ENCODE measurements at places on chromosomes 11 and 22.

GRCh38 chr22:41094041-41094593 is 1.7 kb downstream of the EP300 start:
- no peak for DNase-seq

DNA sequence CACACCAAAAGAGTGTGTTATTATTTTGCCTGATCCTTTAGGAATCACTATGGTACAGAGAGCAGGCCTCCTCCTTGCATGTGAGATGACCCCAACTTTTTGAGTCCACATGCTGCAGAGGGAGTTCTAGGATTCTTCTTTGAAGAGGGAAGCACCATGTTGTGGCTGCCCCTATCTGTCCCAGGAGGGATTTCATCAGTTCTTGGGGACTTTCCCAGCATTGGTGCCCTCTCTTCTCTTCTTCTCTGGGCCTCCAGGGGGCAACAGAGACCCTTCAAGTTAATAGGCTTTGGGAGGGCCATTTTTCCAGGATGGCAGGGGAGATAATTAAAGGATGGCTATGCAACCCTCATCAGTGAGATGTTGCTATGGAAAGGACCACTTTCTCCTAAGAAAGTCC is 3.6 kb downstream of the MMP1 start:
- no peak for DNase-seq

DNA sequence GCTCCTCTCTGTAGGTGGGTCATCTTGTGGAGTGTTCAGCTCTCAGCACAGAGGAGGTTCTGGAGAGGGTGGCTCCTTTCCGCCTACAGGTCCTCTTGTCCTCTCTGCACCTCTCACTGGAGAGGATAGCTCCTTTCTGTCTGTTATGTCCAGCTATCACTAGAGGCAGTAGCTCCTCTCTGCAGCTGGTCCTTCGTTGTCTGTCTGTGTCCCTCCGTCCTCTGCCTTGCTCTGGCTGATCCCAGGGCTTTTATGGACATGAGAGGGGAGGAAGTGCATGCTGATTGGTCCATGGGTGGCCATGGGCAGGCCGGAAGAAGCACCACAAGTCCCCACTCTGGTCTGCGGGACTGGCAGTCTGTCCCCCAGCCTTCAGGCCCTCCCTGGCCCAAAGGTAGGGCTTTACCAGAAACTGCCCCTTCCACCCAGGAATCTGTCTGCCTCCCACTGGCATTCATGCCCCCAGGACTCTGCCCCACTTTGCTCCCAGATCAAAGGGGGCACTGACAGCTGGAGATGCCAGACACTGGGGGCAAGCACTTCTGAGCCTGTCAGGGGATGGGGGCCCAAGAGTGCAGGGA is 38.6 kb upstream of the CALCB start:
- no peak for DNase-seq

DNA sequence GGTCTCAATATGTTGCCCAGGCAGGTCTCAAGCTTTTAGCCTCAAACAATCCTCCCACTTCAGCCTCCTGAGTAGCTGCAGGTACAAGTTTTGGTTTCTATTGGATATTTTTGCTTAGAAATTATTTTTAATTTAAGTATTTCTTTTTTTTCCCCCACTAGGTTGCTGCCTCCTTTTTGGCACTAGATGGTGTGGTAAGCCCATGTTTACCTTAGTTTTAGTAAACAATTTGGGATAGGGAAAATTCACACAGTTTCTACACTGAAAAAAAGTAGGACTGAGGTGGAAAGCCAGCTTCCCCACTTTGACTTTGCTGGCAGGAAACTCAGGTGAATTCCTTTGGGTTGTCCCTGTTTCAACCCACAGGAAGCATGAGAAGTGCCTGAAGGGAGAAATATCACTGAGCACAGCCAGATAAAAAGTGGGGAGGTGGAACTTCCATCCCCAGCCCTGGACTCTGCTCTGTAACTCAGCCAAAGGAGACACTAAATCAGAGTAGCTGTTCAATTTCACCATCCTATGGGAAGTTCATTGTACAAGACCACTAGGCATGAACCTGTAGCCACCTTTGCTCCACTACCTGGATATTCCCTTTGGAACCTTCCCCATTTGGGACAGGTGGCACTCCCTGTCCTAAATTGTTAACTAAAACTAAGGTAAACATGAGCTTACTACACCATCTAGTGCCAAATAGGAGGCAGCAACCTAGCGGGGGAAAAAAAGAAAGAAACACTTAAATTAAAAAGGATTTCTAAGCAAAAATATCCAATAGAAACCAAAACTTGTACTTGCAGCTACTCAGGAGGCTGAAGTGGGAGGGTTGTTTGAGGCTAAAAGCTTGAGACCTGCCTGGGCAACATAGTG is 154.4 kb upstream of the FAT3 start:
- DNase-seq, result no peak

GRCh38 chr11:76644591-76644990 is 26.0 kb downstream of the LRRC32 start:
- DNase-seq, result no peak

DNA sequence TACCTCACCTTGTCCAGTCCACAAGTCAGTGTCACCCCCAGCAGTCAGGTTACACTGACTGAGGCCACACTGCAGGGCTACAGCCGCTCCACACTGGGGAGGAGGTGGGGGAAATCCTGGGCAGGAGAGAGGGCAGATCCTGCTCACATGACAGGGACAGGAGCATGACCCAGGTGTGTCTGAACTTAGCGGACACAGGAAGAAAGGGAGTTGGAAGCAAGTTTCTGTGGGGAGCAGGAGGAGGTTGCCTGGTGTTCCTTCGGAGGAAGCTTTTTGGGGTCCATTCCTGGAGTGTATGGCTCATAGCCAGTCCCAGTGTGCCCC is 5.9 kb downstream of the MMP11 start:
- no peak for DNase-seq

- DNase-seq, result no peak
These were observed 35.8 kb downstream of the C11orf91 start for GRCh38 chr11:33664827-33665226.

DNA sequence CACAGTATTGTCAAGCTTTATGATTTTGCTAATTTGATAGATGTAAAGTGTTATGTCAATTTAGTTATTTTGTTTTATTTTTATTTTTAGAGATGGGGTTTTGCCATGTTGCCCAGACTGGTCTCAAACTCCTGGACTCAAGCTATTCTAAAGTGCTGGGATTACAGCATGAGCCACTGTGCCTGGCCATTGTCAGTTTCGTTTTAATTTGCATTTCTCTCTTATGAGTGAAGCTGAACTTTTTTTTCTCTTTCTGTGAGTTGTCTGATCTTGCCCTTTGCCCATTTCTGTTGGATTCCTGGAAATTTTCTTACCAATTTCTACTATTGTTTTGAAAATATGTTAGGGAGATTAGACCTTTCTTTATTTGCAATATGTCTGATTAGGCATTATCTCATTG is 15.5 kb downstream of the NEU3 start:
- DNase-seq, result no peak

DNA sequence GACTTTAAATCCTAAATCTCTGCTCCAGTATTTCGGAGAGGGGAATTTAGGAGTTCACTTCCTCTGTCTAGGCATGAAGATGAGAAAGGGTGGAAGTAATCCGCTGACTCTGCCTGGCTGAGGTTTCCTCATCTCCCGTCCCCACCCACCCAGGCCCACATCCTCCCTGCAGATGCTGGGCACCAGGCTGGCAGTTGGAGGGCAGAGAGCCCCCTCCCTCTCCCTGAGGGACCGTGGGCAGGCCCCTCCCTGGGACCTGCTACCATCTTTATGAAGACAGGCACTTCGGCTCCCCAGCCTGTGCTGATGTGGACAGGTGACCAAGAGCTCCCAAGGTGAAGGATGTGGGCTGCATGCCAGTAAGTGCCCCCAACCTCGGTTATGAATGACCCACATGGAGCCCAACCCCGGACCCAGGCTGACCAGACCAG is 6.7 kb downstream of the CASTOR1 start:
- no peak for DNase-seq

- DNase-seq, result peak; percentile 33
These were observed 16.3 kb upstream of the GPR83 start for GRCh38 chr11:94417386-94417987.

DNA sequence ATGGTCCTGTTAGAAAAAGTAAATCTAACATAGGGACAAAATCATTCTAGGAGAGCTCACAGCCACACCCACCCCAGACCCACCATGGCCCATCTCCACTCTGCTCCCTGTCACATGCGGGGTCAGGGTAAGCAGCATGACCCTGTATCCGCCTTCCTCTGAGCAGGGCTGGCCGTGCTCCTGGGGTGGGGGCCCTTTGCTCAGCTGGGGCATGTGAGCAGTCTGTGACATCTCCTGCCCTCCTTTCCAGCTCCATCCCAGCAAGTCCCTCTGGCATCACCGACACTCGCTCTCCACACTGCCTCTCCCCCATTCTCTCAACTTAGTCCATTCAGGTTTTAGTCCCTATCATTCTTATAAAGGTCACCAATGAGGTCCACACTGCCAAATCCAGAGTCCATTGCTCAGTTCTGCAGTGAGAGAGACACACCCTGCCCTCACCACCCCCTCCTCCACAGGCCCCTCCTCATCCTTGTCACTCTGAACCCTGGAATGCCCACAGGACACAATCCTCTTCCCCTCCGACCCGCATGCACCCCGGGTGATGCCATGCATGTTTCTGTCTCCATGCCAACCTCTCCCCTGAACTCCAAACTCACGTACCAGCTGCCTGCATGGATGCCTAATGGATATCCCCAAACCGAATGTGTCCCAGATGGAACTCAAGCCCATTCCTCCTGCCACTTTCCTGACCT is 65.1 kb upstream of the PITPNB start:
- DNase-seq, result no peak

GRCh38 chr22:50490531-50491308 is 4.1 kb downstream of the MIOX start:
- DNase-seq, result no peak

DNA sequence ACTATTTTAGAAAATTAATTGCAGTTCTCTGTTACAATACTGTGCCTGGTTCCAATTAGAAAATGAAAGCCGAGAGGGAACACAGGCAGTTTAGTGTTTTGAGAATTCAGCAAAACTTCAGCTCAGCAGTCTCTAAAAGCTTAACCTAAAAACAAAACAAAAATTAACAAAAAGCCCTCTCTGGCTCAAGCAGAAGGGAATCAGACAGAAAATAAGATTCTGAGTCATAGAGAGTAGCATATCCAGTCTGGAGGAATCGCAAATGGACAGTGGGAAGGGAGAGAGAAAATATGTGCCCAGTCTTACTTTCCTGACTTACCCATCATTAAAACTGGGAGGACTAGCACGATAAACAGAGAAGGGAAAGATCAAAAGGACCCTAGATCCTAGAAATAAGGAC is 38.1 kb upstream of the CHRM4 start:
- no peak for DNase-seq

- DNase-seq, result no peak
These were observed 5.6 kb downstream of the DDB2 start for GRCh38 chr11:47220401-47220821.

DNA sequence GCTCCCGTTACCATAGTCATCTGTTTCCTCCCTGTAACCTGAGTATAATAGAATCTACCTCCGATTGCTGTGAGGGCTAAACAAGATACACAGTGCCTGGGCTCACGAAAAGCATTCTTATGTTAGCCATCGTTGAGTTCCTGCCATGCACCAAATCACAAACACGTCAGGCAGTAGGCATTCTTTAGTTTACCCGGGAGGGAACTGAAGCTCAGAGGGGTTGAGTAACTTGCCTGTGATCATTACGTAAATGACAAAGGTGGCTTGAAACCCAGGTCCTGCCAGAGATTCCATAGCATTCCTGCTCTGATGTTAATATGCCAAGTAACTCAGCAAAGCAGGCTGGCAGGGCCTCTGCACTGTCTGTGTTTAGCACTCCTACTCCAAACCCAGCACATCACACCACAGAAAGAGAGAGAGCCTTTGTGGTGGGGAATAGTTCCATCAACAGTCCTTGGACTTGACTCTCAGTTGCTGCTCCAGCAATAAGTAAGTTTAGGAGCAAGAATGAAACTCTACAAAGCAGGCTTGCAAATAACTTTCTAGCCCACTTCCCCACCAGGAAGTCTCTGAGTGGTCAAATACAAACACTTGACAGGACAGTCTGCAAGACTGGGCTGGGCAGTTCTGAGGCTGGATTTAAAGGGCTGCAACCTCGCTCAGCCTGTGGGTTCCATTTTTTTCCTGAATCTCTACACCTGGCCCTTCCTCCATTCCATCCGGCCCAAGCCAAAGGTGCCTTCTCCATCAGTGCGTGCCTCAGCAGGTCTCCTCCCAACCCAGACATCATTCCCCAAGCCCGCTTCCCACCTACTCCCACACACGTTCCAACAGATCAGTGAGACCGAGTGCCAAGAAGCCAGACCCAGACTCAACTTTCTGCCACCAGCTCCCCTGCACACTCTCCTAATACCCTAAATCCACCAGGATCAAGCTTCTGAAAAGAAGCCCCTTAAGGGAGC is 1.1 kb downstream of the SCN2B start:
- DNase-seq, result no peak

GRCh38 chr22:31659246-31659645 is 2.8 kb downstream of the PISD start:
- DNase-seq, result no peak

DNA sequence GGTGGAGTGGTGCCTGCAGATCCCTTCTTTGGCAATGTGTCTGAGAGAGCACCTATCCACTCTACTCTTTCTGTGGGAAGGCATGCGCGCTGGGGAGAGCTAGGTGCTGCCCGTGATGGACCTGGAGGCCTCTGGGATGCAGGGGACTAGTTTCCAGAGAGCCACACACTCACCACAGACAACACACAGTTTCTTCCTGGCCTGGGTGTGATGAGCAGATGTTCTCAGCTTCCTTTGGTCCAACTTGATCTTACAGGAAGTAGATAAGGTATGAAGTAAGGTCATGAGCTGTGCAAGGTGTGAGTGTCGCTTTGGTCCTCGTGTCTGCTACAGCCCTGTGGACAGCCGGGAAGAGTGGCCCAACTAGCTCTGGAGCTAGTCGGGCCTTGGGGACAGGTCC is 27.3 kb upstream of the SUSD2 start:
- no peak for DNase-seq

- DNase-seq, result no peak
These were observed 28.7 kb upstream of the TRPC6 start for GRCh38 chr11:101612481-101612880.

GRCh38 chr22:33209930-33210784 is 152.0 kb upstream of the SYN3 start:
- DNase-seq, result peak; percentile 46

GRCh38 chr11:102317768-102318103 is 452 bp downstream of the BIRC3 start:
- DNase-seq, result no peak

GRCh38 chr11:10605941-10606381 is 37.5 kb upstream of the LYVE1 start:
- DNase-seq, result no peak
